ENCODE measurements at places on chromosomes 4 and X. TPM values are rescaled to one million over a fixed set of nuclear protein-coding genes. Genes with fewer than 3 reads are reported as not detected.

DGAT2L6 gene
- not detected for polyA plus RNA-seq

- peak; percentile 61 for DNase-seq
Measured at GRCh38 chr4:169566021-169566818, 46.2 kb downstream of the NEK1 start.

USP26 gene
- not detected for polyA plus RNA-seq

DRD5 gene
- not detected for polyA plus RNA-seq
